ENCODE measurements at places on chromosomes 11 and 22. TPM values are rescaled to one million over a fixed set of nuclear protein-coding genes. Genes with fewer than 3 reads are reported as not detected.

The DYNC2H1 gene
- 69.3 TPM for total RNA-seq

The OR8B3 gene
- total RNA-seq, result not detected

The OR51I1 gene
- total RNA-seq, result not detected

The IRAG1 gene
- total RNA-seq, result 21.2 TPM

The KCNK4 gene
- 1.8 TPM for total RNA-seq

The SPON1 gene
- total RNA-seq, result 135 TPM

The FUT4 gene
- total RNA-seq, result 10.7 TPM

The SAA4 gene
- not detected for total RNA-seq

The RAB38 gene
- 23.6 TPM for total RNA-seq

The CTR9 gene
- 60.1 TPM for total RNA-seq

The NXF1 gene
- total RNA-seq, result 67.8 TPM

The TRIM29 gene
- 44.5 TPM for total RNA-seq

The ETS1 gene
- 41.1 TPM for total RNA-seq

The C22orf15 gene
- 0.88 TPM for total RNA-seq

The KRTAP5-10 gene
- total RNA-seq, result not detected

The CCDC73 gene
- not detected for total RNA-seq

Data from camera-type eye (tissue), 1 donor.